Psoas muscle (tissue), 8 donors: ENCODE measurements at places on chromosomes 2 and 18. TPM values are rescaled to one million over a fixed set of nuclear protein-coding genes. Genes with fewer than 3 reads are reported as not detected.

DNA sequence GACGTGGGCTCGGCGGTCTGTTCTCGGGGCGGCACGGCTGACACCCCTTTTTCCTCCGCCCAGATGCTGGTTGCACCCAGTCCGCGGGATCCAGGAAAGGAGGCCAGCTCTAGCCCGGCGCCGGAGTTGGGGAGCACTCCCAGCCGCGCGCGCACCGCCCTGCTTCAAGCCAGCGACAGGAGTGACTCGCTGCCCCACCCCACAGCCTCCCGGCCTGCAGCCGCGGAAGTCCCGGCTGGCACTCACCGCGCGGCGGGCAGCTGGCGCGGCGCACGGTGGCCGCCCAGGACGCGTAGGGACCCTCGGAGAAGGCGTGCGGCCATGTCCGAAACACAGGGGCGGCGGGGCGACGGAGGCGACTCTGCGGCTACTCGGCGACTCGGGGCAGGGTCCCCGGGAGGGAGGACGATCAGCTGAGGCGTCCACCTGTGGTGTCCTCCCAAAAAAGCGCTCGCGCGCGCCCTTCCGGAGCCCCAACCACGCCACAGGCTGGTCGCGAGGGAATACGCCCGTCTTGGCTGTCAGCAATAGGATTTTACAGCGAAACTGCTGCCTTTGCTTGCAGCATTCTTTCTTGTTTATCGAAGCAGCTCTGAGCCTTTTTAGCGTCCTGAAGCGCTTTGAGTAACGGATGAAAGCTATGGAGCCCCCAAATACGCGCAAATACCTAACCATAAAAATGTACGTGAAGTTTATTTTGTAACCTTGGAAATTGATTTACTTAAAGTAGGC, at the start of gene ACADL:
Gene ACADL (minus strand): TSS at position 507 of the 732 bp plus-strand sequence. CDS start 184 bp downstream, at position 323.
- H3K36me3 ChIP-seq, result no peaks in the 10 kb centered on the region
- DNase-seq, result peak; percentile 85
- peak within 1 kb of the TSS; percentile 91 for H3K27ac ChIP-seq
- H3K4me3 ChIP-seq, result peak within 1 kb of the TSS; percentile 87
- no peaks in the 10 kb centered on the region for H3K27me3 ChIP-seq
- peaks cover 11% of the 10 kb centered on the region for H3K4me1 ChIP-seq

Gene EPB41L3
- total RNA-seq, result 8.7 TPM

GRCh38 chr18:78562531-78562961, 417.1 kb upstream of the SALL3 start:
- H3K27me3 ChIP-seq, result no peaks in the 10 kb centered on the region
- H3K4me1 ChIP-seq, result no peaks in the 10 kb centered on the region
- no peak overlapping the region for H3K27ac ChIP-seq
- H3K36me3 ChIP-seq, result no peaks in the 10 kb centered on the region

- H3K4me1 ChIP-seq, result no peaks in the 10 kb centered on the region
- no peak for DNase-seq
- no peaks in the 10 kb centered on the region for H3K27me3 ChIP-seq
- no peaks in the 10 kb centered on the region for H3K36me3 ChIP-seq
Measured at GRCh38 chr2:190837420-190837819, 43.2 kb upstream of the GLS start.

Gene SKOR2
- total RNA-seq, result not detected

DNA sequence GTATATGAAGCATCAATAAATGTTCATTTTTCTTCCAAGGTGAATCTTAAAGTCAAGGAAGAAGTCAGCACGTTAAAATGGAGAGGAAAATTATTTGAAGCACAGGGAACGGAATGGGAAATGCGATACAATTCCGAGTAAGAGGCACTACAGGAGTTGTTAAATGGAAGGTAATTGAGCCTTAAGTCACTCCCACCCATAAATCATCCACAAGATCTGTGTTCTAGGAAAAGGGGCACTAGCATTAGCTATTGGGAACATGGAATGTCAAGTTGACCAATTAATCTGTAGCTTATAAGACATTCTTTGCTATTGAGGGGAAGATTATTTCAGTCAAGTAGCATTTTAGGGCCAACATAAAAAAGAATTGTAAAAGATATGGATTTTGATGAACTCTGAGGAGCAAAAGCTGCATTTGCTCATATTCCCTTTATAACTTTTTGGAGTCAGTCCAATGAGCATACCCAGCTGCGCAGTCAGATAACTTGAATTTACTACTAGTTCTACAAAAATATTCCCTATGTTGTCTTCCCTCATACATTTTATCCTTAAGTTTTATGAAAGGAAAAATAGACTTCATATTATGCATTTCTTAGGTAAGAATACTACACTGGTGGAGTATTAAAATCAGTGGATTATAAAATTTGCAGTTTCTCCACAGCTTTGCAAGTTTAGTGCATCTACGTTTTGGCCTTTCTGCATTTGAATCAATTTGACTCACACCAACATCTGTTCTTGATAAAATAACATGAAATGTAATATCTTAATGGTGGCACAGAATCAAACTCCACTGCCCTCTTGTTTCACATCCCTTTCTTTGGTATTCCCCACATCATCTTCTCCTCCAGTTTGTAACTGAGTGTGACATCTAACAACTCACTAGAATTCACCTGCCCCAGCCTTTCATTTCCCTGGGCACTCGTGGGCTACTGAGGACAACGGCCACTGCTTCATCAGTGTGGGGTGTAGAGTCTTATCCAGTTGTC, 95.6 kb downstream of the SP3 start:
- DNase-seq, result no peak
- H3K36me3 ChIP-seq, result no peaks in the 10 kb centered on the region
- H3K27me3 ChIP-seq, result no peaks in the 10 kb centered on the region
- H3K4me3 ChIP-seq, result no peak overlapping the region

Gene RNU2-63P
- total RNA-seq, result not detected
